ENCODE measurements at places on chromosomes 6 and 20. TPM values are rescaled to one million over a fixed set of nuclear protein-coding genes. Genes with fewer than 3 reads are reported as not detected.

- no peak for DNase-seq
These were observed 29.2 kb upstream of the ALDH8A1 start for GRCh38 chr6:134979142-134979541.

- DNase-seq, result peak; percentile 63
These were observed 123.0 kb downstream of the SLC16A10 start for GRCh38 chr6:111210194-111210728.

The DEFB123 gene
- not detected for total RNA-seq

DNA sequence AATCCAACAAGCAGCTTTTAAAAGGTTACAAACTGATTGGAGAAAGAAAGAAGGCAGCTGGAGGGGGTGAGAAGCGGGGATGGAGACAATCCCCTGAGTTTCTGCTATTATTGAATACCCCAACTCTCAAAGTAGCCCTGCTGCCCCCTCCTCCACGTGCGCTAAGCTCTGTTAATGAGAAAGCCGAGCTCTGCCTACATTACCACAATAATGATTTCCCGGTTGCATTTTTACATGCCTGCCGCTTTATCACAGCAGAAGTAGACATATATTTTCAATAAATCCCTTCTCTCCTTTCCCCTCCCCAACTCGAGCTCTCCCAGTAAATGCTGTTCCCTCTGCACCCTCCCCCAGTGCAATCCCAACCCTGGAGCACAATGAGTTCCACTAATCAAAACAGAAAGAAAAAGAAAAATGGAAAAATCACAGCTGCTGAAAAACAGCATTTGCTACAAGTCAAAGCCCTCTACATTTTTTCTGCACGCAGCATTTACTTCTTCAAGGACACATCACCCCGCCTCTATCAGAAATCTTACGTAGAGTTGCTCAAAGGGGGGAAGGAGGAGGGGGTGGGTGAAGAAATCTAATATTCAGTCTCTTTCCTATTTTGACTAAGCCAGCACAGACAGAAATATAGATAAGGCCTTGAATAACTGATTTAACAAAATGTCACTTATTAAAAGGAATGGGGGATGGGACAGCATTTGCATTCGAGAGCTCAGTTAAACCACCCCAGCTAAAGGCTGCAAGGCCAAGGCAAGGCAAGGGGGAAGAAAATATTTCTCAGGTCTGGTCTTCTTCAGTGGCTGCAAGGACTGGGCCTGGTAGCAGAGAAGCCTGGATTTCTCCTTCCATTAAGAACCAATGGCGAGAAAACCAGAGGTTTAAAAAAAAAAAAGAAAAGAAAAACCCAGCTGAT lies 10.7 kb downstream of the TRERF1 start:
- DNase-seq, result no peak
